ENCODE measurements at places on chromosomes 5 and 9.

DNA sequence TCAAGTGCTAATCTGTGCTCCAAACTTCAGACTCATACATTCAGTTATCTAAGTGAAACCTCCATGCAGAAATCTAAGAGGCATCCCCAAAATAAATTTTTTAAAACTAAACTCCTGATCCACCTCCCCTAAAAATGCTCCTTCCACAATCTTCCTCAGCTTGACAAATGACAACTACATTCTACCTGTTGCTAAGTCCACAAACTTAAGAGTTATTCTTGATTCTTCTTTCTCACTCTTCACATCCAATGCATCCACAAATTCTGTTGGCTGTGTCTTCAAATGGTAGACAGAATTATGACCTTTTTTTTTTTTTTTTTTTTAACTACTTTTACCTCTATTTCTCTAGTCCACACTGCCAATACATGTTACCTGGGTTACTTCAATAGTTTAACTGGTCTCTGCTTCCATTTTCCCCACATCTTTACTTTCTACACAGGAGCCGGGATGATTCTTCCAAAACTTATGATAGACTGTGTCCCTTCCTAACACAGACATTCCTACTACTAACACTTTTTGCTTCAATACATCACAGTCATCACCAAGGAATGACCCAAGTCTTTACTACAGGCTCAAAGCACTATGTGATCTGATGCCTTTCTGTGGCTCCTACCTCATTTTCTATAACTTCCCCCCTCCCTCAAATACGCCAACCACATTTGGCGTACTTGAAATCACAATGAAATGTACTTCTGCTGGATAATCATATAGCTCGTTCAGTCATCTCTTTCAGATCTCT lies 143.6 kb downstream of the PDE4D start:
- peak; percentile 26 for DNase-seq

DNA sequence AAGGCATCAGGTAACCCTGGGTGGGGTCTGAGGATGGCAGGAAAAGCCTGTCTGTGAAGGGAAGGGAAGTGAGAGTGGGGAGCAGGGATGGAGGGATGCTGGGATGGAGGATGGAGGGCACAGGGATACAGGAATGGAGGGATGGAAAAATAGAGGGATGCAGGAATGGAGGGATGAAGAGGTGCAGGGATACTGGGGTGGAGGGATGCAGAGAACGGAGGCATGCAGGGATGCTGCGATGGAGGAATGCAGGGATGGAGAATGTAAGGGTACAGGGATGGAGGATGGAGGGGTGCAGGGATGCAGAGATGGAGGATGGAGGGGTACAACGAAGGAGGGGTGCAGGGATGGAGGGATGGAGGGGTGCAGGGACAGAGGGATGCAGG lies 9.1 kb downstream of the PTGES2 start:
- no peak for DNase-seq

DNA sequence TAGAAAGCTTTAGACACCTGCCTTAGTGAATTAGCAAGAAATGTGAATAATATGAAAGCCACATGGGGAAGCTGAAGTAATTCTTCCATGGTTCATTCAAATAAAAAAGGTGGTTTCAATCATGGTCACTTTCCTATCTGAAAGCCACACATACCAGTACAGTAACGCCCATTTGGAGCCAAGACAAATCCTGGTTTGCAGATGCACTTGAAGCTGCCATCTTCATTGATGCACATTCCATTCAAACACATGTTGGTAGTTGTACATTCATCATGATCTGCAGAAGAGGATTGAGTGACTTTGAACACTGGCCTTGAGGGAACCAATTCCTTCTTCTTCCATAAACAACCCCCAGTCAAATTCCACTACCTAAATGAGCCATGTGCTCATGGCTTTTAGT lies 161.5 kb downstream of the FBN2 start:
- peak; percentile 49 for DNase-seq

GRCh38 chr5:135880278-135880677 lies 15.4 kb downstream of the IL9 start:
- no peak for DNase-seq

DNA sequence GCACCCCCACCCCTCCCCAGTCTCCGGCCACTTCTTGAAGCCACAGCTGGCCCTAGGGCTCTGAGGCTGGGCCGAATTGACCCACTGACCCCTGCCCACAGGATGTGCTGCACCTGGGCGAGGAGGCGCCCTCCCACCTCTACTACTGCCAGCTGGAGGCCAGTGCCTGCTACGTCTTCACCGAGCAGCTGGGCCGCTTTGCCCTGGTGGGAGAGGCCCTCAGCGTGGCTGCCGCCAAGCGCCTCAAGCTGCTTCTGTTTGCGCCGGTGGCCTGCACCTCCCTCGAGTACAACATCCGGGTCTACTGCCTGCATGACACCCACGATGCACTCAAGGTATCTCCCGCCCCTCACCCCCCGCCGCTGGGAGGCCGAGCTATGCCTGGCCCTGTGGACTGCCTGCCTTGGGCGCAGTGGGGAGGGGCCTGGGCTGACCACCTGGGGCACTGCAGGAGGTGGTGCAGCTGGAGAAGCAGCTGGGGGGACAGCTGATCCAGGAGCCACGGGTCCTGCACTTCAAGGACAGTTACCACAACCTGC lies 21.3 kb downstream of the HK3 start:
- no peak for DNase-seq

GRCh38 chr9:6272229-6272598 lies 56.0 kb upstream of the TPD52L3 start:
- DNase-seq: peak; percentile 87

DNA sequence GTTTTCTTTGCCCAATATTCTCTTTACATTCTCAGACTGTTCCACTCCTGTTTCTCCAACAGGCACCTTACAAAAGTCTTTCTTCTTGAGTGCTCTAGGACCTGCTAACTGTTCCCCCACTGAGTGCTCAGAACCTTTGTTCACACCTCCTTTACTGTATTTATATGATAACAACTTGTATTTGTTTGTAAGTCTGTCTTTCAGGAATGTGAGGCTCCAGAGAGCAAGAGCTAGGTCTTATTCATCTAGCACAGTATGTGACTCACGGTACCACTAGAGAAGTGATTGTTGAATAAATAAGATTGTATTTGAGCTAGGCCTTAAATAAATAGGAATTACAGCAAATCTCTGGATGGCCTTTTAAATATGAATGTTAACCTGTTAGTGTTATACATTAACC lies 42.5 kb upstream of the MYOT start:
- no peak for DNase-seq

GRCh38 chr9:114029311-114030170 lies 48.6 kb downstream of the AMBP start:
- no peak for DNase-seq

DNA sequence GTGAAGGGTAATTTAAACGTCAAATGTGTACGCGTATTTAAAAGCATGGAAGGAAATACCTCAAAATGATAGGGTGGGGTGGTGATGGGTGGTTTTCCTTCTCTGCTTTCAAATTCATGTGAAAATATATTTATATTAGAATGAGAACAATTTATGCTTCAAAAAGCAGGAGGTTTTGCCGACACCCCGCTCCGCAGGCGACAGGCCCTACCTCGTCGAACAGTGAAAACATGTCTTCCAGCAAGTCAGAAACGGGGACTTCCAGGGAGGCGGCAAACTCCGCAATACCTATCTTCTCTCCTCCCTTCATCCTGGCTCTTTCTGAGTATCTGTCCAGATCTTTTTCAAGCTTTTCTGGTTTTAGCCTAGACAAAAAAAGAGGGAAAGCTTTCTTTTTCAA lies 28.5 kb upstream of the SLC6A3 start:
- DNase-seq: no peak

DNA sequence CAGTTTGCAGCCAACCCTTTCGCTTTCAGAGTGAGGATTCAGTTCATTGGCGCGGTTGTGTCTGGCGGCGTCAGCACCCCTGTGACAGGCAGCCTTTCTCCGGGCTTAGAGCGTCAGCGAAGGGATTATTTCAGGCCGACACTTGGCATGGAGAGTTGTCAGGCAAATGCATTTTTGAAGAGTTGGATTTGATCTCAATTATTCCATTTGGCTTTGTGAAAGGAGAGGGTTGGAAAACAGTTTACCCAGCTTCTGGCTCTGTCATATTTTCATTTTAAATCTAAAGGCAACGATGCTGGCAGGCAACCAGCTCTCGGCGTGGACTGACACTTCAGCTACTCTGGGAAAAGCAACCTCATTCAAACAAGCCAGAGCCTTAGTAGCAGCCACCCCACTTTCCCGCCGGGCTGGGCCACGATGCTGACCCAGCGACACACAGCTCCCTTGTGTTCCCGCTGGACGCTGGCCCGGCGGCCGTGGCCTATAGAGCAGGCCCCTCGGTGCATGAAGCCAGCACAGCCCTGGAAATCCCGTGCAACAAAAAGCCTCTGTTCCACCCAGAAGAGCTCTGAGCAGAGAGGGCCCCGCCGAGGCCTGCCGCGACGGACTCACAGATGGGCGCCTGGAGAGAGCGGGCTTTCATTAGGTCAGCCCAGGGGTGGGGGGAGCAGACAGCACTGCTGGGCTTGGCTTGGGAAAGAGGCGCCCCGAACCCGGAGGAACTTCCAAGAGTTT lies 28.9 kb upstream of the LPCAT1 start:
- peak; percentile 17 for DNase-seq

DNA sequence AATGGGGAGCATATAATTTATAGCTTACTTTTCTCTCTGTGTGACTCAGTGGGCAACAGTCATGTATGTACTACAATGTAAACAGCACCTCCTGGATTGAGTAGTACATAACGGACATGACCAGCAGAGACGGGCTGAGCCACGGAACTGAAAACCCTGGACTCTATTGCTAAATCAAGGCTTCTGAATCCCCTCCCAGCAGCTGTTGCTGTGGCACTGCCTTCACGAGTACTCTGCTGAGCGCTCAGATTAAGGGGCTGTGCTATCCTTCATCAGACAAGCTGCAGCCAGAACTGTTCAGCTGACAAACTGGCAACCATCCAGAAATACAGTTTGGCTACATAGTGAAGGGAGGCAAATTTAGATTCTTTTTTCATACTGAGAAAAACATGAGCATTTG lies 131.3 kb upstream of the CCDC180 start:
- no peak for DNase-seq

DNA sequence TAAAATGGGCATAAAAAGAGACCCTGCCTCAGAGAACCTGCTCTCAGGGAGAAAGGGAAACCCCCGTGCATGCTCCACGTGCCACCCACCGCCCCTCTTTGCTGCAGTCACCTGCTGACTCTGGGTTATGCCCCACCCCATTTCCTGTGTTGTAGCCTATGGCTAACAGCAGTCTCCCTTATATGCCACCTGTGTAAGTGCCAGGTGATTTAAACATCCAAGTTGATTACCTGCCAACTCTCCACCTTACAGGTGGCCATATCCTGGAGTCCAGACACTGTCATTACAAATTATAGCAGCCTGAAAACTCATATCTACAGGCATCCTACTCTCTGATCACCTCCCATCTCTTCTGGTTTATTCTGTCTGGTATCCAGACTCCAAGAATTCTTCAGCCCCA lies 242.6 kb downstream of the HSPA4 start:
- no peak for DNase-seq

GRCh38 chr5:172574871-172575223 lies 66.2 kb upstream of the NEURL1B start:
- no peak for DNase-seq

DNA sequence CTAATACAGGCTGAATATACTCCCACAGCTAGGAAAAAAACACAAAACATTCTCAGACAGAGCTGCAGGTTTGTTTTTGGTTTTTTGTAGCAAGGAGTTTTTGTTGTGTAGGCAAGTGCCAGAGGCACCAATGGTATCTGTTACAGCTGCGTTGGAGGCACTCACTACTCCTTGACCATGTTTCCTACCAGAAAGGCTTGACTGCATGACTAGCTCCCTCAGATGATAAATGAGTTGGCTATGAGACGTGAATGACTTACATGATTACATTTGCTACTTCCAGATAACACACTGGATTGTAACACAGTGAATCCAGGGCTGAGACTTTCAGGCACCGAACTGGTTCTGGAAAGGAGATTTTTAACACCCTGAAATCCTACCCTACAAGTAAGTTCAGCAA lies 18.8 kb downstream of the GZMK start:
- no peak for DNase-seq

DNA sequence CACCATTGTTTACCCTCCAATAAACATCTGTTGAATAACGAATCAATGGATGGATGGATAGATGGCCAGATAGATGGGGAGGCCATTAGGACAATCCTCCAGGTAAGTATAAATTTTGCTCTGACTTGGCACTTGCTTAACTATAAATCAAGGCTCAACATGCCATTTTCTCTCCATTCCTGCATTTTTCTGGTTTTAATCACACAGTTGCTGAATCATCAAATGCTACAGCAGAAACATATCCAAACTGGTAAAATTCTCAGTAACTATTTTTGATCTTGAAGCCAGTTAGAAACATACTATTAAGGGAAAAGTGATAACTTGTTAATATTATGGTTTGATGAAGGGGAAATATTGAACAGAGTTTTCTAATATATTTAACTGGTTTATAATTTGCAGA lies 71.5 kb upstream of the MTAP start:
- DNase-seq: peak; percentile 44

DNA sequence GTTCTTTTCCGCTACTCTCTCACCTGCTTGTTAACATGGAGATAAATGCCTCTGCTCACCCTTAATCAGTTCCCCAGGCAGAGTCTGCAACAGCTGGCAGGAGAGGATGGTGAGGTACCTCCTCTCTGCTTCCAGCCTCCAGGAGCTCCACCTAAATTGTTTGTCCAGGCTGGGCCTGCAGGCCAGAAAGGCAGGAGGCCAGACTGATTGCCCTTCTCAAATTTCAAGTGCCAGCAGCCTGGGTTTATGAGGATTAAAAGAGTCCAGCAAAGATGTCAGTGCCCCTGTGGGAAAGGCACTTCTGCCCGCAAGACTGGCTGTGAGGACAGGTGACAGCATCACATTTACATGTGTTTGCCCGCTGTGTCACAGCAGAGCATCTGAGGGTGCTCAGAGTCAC lies 19.8 kb downstream of the CORO2A start:
- no peak for DNase-seq

DNA sequence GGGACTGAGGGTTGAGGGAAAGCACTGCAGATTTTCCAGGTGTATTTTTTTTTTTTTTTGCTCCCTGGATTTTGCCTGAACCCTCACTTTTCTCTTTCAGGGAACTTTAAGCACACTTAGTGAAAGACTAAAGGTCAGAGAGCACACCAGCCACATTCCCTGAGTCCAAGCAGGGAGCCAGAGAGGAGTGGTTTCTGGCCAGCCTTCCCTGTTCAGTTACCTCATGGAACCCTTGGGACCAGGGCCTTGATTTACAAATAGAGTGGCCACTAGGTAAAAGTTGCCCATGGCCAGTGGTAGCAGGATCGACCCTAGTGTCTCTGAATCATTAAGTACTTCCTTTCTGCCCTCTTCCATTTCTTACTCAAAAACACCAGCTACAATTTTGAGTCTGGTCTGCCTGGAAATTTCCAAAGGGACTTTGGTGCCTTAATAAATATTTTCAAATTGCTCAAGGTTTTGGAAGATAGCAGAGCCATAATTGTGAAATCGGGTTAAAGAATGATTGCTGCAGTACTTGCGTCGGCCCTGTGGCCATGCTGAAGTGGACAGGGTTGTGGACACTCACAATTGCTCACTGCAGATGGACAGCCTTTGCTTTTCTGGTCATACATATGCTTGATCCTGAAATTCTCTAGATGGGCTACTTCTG lies 14.5 kb downstream of the PALM2AKAP2 start:
- no peak for DNase-seq
